ENCODE measurements at places on chromosomes 3 and 15.

- no peak for DNase-seq
Measured at GRCh38 chr15:70768257-70768883, 5.0 kb upstream of the UACA start.

- no peak for DNase-seq
Measured at GRCh38 chr3:108719178-108719806, 37.9 kb downstream of the RETNLB start.

- DNase-seq: peak; percentile 39
Measured at GRCh38 chr3:13077431-13078162, 4.4 kb upstream of the IQSEC1 start.

DNA sequence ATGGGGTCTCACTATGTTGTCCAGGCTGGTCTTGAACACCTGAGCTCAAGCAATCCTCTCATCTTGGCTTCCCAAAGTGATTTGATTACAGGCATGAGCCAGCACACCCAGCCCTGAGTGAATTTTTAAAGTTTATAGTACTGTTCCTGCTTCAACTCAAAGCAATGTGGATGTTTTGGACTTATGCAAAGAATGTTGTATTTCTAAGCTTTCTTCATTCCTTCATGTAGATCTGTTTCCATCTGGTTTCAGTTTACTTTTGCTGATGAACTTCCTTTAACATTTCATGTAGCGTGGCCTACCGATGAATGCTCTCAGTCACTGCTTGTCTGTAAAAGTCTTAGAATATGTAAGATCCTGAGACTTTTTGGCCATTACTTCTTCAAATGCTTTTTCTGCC lies 23.2 kb downstream of the NRG4 start:
- DNase-seq: no peak

DNA sequence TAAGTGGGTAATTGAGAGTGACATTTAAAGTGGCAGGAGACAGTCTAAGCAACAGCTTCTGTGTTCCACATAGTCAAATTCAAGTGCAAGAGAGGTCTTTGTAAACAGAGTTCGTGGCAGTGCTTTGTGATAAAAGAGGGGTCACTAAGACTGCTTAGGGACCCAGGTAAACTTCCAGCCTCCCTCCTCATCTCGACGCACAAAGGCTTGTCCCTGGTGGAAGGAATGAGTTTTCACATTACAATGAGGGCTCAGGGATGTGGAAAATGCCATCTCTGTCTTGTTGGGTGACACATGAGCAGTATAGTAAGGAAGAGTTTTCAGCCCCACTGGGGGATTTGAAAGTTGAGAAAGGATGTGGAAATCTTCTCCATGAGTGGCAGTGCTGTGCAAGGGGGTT lies 7.3 kb downstream of the GMNC start:
- DNase-seq: no peak

- no peak for DNase-seq
Measured at GRCh38 chr3:42651248-42652091, 2.0 kb upstream of the ZBTB47 start.

Data from uterus (tissue), 4 donors.